ENCODE measurements at places on chromosomes 12 and 14.

- DNase-seq = no peak
Observed at GRCh38 chr12:85834378-85834777, 1.8 kb downstream of the RASSF9 start.

GRCh38 chr12:39886106-39886505 is 219.8 kb downstream of the SLC2A13 start:
- DNase-seq = no peak

DNA sequence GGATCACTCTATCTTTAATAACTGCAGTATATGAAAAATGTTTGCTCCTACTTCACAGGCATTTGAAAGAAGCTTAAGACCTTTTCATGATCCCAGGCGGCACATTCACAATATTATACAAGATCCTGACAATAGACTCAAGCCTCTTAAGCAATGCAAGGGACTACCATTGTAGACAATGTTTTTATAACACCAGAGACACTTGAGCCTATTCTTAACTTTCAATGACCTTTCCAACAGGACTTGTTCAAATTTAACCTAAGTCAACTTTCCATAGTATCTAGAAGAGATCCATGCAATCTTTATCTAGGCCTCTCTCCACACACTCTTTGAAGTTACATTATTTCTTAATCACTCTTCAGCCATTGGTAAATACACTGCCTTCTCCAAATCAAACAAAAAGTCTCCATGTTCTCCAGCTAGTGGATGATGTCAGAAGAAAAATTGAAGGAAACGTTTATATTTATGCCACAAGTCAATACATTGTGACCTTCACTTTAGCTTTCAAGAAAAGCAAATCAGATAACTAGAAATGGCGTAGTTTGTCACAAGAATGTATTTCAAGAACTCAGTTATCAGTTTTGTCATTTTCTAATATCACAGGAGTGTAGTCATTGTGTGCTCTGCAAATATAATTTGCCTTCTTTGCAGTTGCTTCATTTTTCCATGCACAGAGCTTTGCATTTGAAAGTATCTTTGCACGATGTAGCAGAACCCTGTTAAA is 41.2 kb downstream of the PHLDA1 start:
- DNase-seq = no peak

DNA sequence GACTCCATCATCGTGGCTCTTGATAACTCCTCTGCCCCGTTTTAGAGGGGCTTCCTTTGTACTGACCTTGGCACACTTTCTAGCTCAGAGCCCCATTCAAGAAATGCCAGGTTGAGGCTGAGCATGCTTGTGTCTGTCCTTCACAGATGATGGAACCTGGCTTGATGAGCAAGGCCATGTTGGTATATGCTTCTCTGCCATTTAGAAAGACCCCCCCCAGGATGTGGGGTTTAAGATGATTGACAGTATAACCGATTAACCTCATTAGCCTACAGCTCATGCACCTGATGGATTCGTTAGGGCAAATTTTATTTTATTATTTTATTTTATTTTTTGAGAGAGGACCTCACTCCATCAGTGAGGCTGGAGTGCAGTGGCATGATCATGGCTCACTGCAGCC is 21.0 kb downstream of the BATF start:
- no peak for DNase-seq

GRCh38 chr14:63200035-63200740 is 4.1 kb upstream of the RHOJ start:
- no peak for DNase-seq

DNA sequence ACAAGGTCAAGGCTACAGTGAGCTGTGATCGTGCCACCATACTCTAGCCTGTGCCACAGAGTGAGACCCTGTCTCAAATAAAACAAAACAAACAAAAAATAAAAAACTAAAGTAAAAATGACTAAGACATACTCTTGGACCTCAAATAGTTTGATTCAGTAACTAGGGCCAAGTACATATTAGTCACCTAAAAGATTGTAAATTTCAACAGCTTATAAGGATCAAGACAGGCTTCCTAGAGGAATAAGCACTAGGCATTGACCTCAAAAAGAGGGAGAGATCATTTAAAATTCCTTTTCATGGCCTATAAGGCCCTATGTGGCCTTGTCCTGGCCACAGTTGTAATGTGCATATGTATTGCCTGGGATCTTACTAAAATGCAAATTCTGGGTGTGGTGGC is 46.0 kb upstream of the CHST11 start:
- DNase-seq = no peak

DNA sequence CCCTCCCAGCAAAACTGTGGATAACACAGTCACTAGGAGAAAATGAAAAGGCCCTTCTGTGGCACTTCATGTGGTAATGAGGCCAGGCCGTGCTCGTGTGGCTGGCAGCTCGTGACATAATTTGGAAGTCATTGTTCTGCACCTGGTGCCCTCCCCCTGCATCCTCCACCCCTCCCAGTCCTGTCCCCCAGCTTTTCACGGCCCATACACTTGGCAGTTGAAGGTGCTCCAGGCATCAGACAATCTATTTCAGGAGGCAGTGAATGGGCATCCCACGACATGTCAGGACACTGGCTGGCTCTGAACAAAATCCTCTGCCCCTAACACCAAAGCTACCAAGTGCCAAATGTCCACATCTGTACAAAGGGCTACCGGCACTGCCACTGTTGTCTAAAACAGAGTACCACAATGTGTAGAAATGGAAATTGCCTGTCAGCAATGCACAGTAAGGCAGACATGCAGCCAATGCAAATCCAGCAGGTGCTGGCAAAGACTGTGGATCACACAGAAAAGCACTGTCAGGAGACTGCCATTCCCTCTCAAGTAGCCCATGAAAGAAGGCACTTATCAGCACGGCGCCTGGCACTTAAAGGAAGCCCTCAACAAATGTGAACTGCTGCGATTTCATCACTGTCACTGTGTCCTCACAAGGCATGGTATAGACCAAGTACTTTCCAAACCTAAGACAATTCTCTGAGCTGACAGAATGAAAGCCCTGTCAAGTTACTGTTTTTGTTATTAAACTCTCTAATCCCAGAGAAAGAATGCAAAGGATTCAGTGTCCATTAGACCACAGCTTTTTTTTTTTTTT is 39.1 kb downstream of the CORO1C start:
- no peak for DNase-seq

- DNase-seq = no peak
Observed at GRCh38 chr12:8823565-8824300, 1.3 kb downstream of the A2ML1 start.

DNA sequence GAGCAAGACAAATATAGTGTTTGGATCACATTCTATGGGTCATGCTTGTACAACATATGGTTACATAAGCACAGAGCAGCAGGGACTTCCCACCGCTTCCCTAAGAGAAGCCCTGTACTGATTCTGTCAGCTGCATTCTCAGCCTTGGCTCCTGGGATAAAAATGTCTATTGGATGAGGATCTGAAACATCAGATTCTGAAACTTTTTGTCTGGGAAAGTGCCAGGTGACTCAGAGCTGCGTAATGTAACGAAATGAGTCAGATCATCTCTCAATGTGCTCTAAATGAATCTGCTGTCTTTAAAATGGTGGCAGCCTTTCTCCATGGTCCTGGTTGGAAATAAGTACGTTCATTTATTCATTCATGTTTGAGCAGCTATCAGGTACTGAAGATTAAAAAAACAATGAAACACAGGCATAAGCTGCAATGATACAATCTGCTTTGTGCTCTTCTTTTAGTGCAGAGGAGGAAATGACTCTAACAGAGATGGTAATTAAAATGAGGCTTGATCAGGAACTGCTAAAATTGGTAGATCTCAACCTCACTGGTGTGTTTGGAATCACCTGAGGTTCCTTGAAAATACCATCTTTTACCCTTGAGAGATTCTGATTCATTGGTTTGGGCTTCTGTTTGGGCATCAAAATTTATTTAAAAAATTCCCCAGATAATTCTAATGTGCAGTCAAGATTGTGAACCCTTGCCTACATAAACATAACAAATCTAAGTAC is 99.1 kb upstream of the NAP1L1 start:
- peak; percentile 61 for DNase-seq

DNA sequence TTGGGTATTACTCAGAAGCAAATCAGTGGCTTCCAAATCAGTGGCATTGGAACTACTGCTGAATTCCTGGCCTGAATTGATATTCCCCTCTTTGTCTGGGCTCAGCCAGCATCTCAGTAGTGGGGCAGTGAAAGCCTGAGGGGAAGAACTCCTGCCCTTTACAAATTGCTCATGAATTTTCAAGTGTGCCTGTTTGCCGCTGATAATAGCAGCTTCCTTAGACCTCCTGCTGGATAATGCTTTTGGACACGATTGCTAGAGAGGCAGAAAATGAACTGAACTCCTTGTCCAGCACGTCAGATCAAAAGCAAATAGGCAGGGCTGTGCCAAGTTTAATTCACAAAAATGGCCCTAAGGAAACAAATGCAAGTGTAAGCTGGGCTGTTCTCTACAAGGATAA is 91.3 kb upstream of the GZMB start:
- DNase-seq = no peak

GRCh38 chr12:47808050-47808449 is 11.7 kb downstream of the HDAC7 start:
- DNase-seq = peak; percentile 57

DNA sequence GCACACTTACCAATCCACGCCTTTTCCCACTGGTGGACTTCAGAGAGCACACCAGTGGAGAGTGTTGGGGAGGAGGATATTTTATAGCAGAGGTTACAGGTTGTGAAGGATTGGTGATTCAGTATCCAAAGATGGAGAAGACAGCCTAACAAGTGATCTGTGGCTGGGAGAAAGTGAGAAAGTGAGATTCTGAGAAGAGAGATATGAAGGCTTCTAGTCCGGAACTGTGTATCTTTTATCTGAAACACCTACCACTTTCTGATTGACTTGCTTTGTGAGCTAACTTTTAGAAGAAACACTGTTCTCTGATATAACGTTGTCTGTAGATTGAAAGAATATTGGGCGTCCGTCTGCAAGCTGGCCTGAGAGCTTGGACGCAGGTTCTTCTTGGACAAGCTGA is 24.0 kb downstream of the DYNC1H1 start:
- DNase-seq = no peak

GRCh38 chr12:112258926-112259325 is 123.3 kb downstream of the HECTD4 start:
- no peak for DNase-seq

- no peak for DNase-seq
Observed at GRCh38 chr12:91367234-91367849, 184.7 kb upstream of the DCN start.

DNA sequence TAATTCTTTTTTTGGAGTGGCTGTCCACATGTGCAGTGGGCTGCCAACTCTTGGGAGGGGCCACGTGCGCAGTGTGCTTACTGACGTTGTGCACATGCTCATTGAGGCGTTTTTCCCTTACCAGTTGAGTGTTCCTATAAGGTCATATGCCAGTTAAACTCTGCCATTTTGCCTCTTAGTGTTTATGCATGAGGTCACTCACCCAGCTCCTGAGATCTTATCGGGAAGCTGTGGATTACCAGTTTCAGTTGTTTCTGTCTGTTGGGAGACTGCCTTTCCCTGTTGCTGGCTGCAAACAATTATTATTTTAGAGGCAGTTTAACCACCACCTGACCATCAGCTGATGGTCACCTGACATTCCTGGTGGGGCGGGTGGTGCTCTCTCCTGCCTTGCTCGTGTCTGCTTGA is 16.1 kb upstream of the KIF21A start:
- DNase-seq = no peak

DNA sequence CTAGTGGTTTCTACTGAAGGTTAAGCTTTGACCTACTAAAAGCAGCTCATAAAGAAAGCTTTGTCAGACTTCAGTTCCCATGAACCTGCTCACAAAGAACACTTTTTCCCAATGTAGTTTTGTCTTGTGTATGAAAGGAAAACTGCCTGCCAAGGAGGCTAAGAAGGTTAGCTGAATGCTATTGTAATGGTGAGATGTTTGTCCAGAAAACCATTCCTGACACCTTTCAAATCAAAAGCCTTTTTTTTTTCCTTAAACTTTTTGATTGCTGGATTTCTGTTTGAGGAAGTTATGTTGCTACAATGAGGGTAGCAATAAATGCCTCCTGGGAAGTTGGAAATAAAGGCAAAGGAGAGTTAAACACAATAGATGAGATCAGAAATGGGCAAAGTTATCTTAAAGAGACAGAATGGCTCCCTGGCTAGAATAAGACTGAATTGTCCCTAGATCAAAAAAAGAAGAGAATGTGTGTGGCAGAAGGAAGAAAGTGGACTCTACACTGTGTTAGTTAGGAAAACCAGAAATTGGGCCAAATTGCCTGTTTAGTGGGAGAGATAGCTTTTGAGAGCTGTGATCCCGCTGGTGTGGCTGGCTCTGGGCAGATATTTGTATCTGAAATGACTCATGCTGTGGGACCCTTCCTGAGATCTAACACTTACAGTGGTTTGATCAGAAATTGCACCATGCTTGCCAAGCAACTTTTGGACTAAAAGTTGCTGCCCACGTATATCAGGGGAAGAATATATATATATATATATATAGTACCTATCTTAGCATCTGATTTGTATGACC is 27.5 kb downstream of the TECPR2 start:
- no peak for DNase-seq

- DNase-seq = no peak
Observed at GRCh38 chr12:113207613-113208040, 13.6 kb upstream of the TPCN1 start.

GRCh38 chr14:39025810-39026627 is 77.0 kb downstream of the SEC23A start:
- DNase-seq = no peak

DNA sequence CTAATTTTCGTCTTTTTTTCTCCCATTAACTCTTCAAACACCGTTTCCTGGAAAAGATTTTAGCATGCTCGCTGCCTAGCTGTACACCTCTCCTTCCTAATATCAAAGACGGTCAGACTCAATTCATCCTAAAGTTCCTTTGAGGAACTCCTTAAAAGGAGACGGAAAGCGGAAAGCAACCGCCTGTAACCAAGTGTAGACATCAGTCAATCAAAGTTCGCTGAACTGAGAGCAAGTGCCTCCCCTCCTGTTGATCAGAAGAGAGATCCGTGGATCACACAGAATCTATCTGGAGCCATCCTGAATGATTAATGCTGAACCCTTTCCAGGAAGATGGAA is 412 bp upstream of the TEP1 start:
- DNase-seq = no peak

GRCh38 chr14:43307836-43308235 is 1199.2 kb downstream of the FSCB start:
- DNase-seq = no peak

DNA sequence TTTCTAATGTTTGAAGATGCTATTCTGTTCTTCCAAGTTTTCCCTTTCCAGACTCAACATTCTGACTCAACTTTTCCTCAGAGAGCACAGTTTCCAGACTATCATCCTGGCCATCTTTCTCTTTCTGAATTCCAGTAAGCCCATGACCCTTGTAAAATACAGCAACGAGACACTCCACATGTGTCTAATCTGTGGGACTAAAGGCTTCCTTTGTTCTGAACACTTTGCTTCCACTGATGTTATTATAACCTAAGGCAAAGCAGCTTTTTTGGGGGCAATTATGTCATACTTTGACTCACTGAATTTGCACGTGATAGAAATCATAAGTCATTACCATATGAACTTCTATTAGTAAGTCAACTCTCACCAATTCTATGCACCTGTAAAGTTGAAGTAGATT is 6.3 kb upstream of the ART4 start:
- DNase-seq = no peak
